ENCODE measurements at places on chromosomes 3 and 15. TPM values are rescaled to one million over a fixed set of nuclear protein-coding genes. Genes with fewer than 3 reads are reported as not detected.
A peak's percentile ranks its signal among the peaks of the same experiment; 100 is the strongest.

The KBTBD13 gene
- total RNA-seq, result not detected

GRCh38 chr3:54366839-54367238 is 244.5 kb downstream of the CACNA2D3 start:
- DNase-seq, result no peak
- no peak overlapping the region for H3K27ac ChIP-seq
- no peaks in the 10 kb centered on the region for H3K4me1 ChIP-seq

GRCh38 chr3:63864008-63864964 is 619 bp downstream of the ATXN7 start:
- peak overlapping the region; percentile 71 for H3K4me3 ChIP-seq
- no peaks in the 10 kb centered on the region for H3K27me3 ChIP-seq
- H3K36me3 ChIP-seq, result no peaks in the 10 kb centered on the region
- peaks cover 7% of the 10 kb centered on the region for H3K4me1 ChIP-seq
- DNase-seq, result peak; percentile 65

- no peaks in the 10 kb centered on the region for H3K27me3 ChIP-seq
- no peak overlapping the region for H3K27ac ChIP-seq
- no peak for DNase-seq
- H3K4me3 ChIP-seq, result no peak overlapping the region
- H3K4me1 ChIP-seq, result no peaks in the 10 kb centered on the region
- no peaks in the 10 kb centered on the region for H3K36me3 ChIP-seq
Measured at GRCh38 chr3:99332718-99333117, 305.7 kb upstream of the COL8A1 start.

- H3K27me3 ChIP-seq, result no peaks in the 10 kb centered on the region
- H3K27ac ChIP-seq, result no peak overlapping the region
- no peak for DNase-seq
Measured at GRCh38 chr3:175741951-175742350, 882.8 kb downstream of the NAALADL2 start.

- DNase-seq, result no peak
- no peaks in the 10 kb centered on the region for H3K4me1 ChIP-seq
- no peak overlapping the region for H3K4me3 ChIP-seq
- H3K27ac ChIP-seq, result no peak overlapping the region
- H3K27me3 ChIP-seq, result no peaks in the 10 kb centered on the region
Measured at GRCh38 chr3:69339760-69340159, 46.1 kb downstream of the FRMD4B start.

The DAPK2 gene
- 4.0 TPM for total RNA-seq

- no peak for DNase-seq
- H3K27ac ChIP-seq, result no peak overlapping the region
- H3K4me3 ChIP-seq, result no peak overlapping the region
- no peaks in the 10 kb centered on the region for H3K27me3 ChIP-seq
- no peaks in the 10 kb centered on the region for H3K4me1 ChIP-seq
Measured at GRCh38 chr3:24195504-24196230, 250.6 kb downstream of the NR1D2 start.

DNA sequence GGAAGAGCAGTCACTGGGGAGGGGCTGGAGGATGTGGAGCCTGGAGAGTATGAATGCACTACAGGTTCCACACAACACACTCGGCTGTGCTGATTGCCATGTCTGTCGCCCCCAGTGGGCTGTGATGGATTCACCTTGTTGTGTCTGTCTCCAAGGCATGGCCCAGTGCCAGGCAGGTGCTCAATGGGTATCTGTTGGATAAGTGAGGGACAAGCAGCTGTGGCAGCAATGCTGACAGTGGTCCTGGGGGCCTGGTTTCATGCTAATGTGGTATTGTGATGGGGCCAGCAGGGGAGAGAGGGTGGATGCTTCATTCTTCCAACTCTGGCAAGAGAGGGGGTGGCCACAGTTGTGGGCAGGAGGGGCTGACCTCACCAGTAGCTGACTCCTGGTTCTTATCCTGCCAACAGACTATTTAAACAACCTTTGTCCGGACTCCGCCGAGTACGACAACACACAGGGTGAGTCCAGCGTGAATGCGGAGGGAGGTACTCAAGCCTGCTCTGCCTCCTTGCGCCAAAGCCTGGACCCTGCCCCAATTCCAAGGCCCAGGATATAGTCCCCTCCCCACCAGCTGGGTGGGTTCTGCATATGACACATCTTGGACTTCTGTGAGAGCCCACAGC is 47.3 kb upstream of the NR2C2 start:
- H3K4me3 ChIP-seq, result no peak overlapping the region
- DNase-seq, result peak; percentile 22
- H3K27me3 ChIP-seq, result no peaks in the 10 kb centered on the region
- no peak overlapping the region for H3K27ac ChIP-seq

DNA sequence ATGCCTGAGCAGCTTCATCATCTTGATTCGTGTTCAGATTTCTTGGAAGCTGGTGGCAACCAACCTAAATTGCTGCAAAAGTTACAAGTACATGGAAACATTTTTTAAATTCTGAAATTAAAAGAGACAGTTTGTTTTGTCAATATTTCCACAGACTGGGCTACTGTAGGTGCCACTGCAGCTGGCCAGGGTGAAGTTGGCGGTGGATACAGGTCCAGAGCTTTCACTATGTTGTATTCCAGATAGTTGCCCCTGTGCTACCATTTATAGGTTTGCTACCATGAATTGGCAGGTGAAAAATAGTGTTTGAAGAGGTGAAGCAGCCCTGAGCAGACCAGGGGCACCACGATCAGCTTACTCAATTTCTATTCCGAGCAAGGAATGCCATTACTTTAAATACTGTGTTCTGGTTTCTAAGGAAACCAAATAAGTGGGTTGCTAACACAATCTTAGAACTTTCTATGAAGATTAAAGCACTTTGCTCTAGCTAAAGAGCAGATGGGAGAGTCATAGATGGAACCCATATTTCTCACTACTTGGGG is 21.2 kb upstream of the SHC4 start:
- H3K36me3 ChIP-seq, result peaks cover 2% of the 10 kb centered on the region
- no peak for DNase-seq
- H3K4me3 ChIP-seq, result no peak overlapping the region
- H3K27ac ChIP-seq, result no peak overlapping the region
- H3K4me1 ChIP-seq, result peaks cover 4% of the 10 kb centered on the region

The NECTIN3 gene
- 76.5 TPM for total RNA-seq

GRCh38 chr15:50145451-50145872 is 26.4 kb upstream of the ATP8B4 start:
- no peak overlapping the region for H3K4me3 ChIP-seq
- H3K27me3 ChIP-seq, result no peaks in the 10 kb centered on the region
- DNase-seq, result peak; percentile 73
- H3K36me3 ChIP-seq, result no peaks in the 10 kb centered on the region

DNA sequence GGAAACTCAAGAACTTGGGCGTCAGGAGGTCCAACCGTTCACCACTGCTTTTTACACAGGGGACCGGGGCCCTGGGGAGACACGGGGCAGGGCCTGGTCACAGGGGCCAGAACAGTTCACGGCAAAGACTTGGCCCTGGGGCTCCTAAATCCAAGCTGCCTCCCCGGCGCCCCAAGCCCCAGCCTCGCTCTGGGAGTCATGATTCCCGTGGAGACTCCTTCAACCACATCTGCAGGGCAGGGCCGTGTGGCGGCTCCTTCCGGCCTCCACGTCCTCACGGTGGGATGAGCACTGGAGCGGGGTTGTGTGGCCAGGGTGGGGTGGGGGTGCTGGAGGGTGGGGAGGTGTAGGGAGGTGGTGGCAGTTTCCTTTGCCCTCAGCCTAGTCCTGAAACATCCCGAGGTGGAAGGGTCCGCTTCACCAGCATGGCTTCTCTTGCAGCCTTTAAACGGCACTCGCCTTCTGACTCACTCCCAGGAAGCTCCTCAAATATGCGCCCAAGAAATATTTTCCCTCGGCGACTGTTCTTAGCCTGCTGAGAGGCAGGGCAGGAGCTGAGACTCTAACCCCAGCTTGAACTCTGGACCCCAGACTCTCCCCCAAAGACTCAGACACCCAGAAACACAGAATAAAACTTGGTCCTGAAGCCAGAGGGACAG is 1.8 kb downstream of the MUC4 start:
- H3K4me1 ChIP-seq, result peaks cover 33% of the 10 kb centered on the region
- H3K27ac ChIP-seq, result no peak overlapping the region
- H3K4me3 ChIP-seq, result no peak overlapping the region
- DNase-seq, result no peak
- H3K36me3 ChIP-seq, result no peaks in the 10 kb centered on the region

DNA sequence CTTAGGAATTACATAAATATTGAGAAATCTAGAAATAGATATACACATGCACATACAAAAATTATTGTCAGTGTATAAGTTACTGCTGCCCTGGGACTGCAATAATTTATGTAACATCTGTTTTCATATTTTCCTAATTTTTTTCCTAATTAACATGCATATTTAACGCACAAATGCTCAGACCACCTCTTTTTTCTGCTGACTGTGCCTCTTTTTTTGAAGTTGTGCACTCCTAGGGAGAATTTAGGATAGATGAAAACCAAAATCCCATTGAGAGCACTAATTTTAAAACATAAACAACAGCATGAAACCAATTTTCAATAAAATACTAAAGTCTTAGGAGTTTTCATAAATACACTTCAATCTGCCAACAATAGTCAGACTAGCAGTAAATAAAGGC is 154.0 kb downstream of the TBC1D5 start:
- no peaks in the 10 kb centered on the region for H3K36me3 ChIP-seq
- H3K27me3 ChIP-seq, result no peaks in the 10 kb centered on the region
- H3K4me1 ChIP-seq, result no peaks in the 10 kb centered on the region
- no peak overlapping the region for H3K27ac ChIP-seq
- no peak overlapping the region for H3K4me3 ChIP-seq
- DNase-seq, result no peak

Measured in spinal cord (tissue), 10 donors.